ENCODE measurements at places on chromosomes 13 and 19.

DNA sequence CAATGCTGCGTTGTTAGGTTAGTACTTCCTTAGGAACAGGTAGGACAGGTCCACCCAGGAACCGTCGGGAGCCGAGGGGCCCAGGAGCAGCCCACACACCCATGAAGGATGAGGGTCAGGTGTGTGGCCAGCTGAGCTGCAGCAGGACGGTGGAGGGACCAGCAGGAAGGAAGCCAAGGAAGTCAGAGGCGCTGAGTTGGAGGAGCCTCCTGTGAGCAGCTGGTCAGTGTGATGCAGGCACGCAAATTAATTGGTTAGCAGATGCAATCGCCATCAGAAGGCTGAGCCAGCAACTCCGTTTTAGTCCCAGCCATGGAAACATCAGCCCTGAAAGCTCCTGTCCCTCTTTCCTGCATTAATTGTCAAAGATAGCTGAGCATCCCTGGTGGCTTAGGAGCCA, 114.9 kb upstream of the SOX1 start:
- DNase-seq = no peak

GRCh38 chr13:43894438-43894837, 14.7 kb downstream of the LACC1 start:
- DNase-seq = no peak

- no peak for DNase-seq
Measured at GRCh38 chr19:1882089-1882785, 3.1 kb downstream of the ABHD17A start.

DNA sequence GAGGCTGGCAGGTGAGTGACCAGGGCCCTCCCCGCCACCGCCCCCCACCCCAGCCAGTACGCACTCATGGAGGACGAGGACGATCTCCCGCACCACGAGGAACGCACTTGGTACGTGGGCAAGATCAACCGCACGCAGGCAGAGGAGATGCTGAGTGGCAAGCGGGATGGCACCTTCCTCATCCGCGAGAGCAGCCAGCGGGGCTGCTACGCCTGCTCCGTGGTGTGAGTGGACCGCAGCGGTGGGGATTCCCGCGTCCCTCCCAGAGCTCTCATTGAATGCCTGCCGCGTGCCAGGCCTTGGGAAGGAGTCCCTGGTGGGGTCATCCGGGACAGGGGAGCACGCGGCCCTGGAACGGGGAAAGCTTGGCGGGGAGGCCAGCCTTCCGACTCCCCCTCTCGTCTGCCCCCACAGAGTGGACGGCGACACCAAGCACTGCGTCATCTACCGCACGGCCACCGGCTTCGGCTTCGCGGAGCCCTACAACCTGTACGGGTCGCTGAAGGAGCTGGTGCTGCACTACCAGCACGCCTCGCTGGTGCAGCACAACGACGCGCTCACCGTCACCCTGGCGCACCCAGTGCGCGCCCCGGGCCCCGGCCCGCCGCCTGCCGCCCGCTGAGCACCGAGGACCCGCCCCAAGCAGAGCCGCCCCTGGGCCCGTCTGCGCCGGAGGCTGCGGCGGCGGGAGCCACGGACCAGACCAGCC, 4.8 kb upstream of the IFI30 start:
- no peak for DNase-seq

GRCh38 chr13:91126806-91127205, 220.7 kb upstream of the MIR17HG start:
- DNase-seq = no peak

DNA sequence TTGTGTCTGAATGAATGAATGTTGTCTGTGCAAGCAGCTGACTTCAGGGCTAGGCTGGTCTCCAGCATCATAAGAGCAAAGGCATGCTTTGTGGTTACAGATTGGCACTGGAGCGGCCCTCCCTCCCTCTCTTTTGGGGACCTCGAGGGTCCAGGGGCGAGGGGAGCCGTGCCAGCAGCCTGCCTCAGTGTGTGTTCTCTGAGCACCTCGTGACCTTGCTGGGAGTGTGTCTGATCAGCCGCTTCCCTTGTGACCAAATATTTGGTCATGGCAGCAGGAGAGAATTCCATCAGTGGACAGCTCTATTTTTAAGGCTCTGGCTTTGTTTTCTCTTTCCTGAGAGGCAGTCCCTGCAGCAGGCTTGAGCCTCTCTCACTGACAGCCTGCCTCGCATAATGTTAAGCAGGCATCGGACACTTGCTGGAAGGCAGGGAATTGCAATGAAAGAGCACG, 329.7 kb downstream of the UQCRFS1 start:
- no peak for DNase-seq

DNA sequence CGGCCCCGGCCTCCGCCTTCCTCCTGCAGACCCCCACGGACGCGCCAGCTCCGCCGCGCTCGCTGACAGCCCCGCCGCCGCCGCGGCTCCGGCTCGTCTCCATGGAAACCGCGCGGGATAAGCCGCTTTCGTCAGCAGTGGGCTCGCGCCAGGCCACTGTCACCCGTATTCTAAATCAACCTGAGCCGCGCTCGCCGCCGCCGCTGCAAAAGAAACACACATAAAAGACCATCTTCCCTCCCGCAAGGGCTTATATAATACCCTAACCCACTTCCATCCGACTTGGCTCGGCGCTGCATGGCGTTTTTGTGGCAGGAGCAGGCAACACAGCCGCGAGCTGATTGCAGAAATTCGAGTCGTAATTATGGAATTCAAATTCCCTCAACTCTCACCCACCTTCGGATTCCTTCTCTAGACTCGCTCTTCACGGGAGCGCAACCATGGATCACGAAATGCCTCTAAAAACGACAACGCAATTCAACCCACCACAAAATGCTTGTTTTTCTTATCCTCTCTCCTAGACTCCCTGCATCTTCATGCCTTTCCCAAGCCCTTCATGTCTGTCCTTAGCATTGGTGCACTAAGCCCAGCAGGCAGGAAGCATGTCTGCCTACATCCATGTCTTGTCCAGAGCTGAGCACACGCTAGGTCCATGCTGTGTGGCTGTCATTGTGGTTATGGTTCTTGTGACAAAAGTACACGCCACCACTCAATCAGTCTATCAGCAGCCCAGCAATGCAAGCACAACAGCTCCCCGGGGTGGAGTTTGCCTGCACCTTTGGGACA, at the start of gene AMER2:
Gene AMER2, minus strand, starts transcription at position 772 of the 786 bp plus-strand sequence. Its CDS starts 669 bp downstream, at position 103.
- peak; percentile 21 for DNase-seq

DNA sequence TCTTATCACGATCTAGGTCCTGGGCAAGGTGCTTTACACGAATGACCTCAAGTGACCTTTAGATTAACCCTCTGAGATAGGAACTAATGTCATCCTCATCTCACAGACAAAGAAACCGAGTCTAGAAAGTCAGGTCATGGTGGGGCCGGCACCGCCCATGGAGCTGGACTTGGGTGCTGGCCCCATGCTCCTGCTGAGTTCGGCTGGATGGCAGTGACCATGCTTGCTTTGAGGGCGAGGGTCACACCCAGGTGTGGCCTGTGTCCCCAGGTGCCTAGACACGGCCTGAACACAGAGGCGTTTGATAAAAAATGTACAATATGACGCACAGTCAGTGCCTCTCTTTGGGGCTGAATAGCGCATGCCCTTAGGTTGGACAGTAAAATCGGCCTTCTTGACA, 26.8 kb downstream of the COL4A2 start:
- DNase-seq = no peak

DNA sequence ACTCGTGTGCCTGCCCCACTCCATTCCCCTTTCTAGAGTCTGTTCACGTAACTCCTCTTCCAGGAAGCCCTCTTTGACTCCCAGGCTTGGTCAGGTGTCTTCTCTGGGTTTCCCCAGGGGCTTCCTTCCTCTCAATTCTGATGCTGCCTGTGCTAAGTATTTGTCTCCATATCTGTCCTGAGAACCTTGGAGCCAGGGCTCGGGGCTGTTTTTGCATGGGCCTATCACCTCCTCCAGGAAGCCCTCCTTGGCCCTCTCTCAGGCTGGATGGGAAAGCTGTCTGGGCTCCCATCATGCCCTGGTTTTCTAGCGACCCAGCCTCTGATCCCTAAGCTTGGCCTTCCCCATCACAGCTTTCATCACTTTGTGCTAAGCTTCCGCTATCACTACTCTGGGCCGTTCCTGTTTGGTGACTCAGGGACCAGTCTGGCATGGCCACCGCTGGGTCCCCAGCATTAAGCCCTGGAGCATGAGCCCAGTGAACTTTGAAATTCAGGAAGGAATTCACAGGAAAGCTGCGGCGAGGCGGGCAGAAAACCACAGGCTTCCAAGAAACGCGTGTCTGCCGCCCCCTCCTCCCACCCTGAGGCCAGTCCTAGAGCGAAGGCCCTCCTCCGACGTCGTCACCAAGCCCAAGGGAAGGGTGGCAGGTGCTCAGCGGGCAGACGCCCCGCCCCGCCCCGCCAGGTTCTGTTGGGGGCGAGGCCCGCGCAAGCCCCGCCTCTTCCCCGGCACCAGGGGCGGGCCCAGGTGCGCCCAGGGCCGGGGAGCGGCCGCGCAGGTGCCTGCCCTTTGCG, 486 bp upstream of the SPINT2 start:
- DNase-seq = peak; percentile 94

- DNase-seq = no peak
Measured at GRCh38 chr19:52742516-52742915, 7.7 kb upstream of the ZNF611 start.

- no peak for DNase-seq
Measured at GRCh38 chr13:69955271-69955670, 152.4 kb upstream of the ATXN8OS start.

DNA sequence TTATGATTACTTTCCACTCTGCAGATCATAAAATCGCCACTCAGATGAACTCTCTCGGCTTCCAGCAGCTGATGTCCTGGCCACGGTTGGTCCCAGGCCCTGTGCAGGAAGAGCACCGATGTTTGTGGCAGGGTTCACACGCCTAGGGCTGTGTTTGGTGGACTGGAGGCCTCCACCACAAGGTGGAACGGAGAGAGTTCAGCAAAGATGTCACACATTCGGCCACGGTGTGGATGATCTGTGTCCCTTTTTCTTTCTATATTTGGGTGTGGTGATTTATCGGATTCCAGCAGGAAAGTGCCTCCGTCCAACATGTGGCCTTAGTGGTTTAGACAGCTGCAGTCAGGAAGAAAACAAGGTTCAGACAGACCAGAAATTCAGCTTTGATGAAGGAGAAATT, 521 bp upstream of the SHISA2 start:
- DNase-seq = no peak

DNA sequence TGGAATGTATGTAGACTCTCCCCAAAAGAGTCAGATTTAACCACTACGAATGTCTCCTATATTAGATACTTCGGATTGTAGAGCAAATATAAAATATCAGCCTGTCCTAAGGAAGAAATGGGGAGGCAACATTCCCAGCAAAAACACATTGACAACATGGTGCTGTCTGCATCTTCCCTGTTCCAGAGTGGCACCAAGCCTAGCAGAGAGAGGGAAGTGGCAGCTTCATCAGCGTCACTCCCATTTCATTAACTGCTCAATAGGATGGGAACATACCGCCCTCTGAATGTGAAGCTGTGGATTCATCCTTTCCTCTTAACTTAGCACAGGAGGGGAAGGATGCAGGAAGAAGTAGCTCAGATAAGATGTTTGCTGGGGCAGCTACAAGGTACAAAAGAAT, 45.4 kb downstream of the MYO16 start:
- DNase-seq = no peak

- no peak for DNase-seq
Measured at GRCh38 chr19:34370983-34371382, 6.0 kb downstream of the GPI start.

DNA sequence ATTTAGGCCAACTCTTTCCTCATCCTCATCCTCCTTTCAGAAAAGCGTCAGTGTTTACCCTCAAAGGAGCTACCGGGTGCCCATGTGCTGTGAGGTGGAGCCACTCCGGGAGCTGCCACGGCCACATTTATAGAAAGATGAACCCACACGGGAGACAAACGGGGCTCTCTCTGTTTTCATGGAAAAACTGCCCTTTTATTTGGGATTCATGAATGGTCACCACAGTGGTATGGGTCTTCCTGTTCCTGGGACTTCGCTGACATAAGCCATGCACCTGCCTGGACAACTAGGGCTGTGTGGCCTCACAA, 224.2 kb downstream of the ZIC5 start:
- no peak for DNase-seq

GRCh38 chr19:44602081-44602480, 11.3 kb upstream of the IGSF23 start:
- peak; percentile 93 for DNase-seq

- DNase-seq = no peak
Measured at GRCh38 chr19:1511318-1512317, 1.2 kb downstream of the ADAMTSL5 start.

DNA sequence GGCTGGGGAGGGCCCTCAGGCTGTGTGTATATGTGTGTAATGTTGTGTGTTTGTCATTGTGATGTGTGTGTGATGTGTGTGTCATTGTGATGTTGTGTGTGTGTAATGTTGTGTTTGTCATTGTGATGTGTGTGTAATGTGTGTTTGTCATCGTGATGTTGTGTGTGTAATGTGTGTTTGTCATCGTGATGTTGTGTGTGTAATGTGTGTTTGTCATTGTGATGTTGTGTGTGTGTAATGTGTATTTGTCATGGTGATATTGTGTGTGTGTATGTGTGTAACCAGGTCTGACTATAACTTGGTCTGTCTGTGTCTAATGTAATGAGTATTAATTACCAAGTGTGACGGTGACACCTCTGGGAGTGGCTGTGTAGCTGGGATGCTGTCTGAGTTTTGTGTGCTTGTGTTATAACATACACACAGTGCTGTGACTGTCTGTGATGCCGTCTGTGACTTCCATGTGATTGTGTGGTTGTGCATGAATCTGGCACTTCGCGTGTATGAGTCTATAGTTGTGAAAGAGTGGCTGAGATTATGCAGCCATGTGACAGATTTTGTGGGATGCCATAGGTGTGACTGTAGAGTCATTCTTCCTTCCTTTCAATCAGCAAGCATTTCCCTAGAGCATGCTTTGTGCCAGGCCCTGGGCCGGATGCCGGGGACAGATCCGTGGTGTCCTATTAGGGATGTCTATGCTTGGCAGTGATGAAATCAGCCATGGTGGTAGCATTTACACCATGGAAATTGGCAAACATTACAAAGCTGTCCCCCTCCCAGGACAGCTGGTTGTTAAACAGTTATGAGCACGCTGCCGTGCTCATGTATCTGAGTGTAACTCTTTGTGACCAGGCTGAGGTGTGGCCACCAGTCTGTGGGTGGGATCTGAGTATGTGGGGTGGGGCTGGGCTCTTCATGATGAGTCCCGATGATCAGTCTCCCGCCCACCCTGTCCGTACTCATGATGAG, 6.4 kb downstream of the TNFSF14 start:
- DNase-seq = no peak

DNA sequence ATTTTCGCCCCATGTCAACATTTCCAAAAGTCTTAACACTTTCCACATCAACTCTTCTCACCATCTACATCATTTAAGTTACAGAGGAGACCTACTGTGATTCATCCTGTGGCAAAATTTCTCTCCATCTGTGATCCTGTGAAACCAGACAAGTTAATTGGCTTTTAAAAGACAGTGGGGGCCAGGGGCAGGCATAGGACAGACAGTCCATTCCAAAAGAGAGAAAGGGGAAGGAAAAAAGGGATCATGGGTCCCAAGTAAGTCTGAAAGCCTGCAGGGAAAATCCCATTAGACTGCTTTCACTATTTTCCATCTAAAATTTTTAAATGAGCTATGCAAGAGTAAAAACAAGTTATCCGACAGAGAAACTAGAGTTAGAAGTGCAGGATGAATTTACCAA, 121.0 kb downstream of the MRPL57 start:
- no peak for DNase-seq

- DNase-seq = no peak
Measured at GRCh38 chr13:39197647-39198007, 159.4 kb downstream of the NHLRC3 start.
